ENCODE measurements at places on chromosomes 4 and X.
A peak's percentile ranks its signal among the peaks of the same experiment; 100 is the strongest.

DNA sequence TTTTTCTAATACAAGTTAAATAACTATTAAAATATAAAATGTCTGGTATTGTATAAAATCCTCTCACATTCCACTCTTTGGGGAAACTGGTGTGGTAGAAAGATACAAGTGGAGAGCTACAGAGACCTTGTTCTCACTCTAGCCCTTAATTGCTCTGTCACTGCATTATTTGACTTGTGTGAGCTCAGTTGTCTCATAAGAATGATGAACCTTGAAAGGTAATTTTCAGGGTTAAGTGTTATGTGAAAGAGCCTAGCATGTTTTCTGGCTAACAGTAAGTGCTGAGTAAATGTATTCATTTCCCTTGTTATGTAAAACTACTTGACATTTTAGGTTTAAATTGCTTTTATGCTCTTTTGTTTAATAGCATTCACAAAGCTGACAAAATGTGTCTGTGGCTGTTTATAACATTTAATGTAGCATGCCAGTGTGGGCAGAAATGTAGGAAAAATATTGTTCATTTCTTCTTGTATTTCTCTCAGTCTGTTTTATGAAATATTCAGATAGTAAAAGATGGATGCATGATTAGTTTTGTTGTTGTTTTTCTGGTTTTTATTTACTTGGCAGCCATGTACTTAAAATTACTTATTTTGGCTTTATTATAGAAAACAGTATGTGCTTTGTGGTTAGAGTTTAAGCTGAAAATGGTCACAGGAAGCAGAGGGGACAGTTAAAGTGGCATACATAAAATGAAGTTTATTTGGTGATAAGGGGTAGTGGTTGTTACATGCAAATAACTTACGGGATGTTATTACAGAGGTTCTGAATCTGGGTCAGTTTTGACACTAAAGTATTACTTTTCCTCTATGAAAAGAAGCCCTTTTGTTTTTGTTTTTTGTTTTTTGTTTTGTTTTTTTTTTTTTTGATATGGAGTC is 29.2 kb downstream of the SLAIN2 start:
- DNase-seq: peak; percentile 17

DNA sequence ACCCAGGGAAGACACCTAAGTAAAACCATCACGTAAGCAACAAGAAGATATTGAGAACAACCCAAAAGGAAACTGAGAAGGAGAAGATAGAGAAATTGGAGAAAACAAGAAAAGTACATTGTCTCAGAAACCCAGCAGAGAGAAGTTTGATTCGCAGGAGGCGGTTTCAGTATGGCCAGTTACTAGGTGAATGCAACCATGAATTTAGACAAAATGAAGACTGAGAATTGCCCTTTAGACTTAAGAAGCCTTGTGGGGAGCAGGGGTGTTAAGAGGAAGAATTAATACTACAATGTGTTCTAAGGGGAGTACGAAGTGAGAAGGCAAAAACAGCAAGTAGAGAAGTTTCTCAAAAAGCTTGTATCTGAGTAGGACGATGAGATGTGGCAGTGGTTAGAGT is 229.3 kb upstream of the NEIL3 start:
- no peak for DNase-seq

DNA sequence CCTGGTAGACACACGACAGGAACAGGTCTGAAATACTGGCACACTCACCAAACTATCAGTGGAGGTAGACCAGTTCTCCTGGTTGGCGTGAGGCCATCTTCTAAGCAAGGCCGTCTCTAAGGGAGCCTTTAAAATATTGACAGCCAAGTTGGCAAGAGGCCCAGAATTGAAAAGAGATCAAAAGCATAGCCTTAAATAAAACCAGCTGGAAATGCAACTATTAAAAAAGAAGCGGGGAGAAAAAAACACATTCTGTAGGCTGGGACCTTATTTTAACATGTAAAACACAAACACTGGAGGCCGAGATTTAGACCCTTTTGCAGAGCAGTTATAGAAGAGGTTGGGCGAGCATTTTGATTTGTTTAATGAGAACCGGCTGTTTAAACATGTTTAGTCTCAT is 233.0 kb upstream of the CLNK start:
- no peak for DNase-seq

DNA sequence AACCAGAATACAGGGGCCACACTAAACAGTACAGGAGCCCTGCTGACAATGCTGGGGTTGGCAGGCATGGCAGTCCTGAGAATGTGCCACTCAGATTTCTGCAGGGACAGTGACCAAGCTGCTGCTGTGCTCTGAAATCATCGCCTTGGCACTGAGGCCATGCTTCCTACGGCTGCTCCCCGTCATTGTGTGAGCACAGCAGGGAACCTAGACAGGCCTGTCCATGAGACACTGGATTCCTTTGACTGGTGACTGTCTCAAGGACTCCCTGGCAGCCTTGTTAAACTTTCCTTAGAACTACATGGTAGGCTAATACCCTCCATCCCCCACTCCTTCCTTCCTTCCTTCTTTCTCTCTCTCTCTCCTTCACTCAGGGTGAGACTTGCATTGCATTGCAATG is 111.4 kb downstream of the LUZP4 start:
- no peak for DNase-seq

- no peak for DNase-seq
These were observed 35.1 kb downstream of the C4orf46 start for GRCh38 chr4:158636619-158637018.

DNA sequence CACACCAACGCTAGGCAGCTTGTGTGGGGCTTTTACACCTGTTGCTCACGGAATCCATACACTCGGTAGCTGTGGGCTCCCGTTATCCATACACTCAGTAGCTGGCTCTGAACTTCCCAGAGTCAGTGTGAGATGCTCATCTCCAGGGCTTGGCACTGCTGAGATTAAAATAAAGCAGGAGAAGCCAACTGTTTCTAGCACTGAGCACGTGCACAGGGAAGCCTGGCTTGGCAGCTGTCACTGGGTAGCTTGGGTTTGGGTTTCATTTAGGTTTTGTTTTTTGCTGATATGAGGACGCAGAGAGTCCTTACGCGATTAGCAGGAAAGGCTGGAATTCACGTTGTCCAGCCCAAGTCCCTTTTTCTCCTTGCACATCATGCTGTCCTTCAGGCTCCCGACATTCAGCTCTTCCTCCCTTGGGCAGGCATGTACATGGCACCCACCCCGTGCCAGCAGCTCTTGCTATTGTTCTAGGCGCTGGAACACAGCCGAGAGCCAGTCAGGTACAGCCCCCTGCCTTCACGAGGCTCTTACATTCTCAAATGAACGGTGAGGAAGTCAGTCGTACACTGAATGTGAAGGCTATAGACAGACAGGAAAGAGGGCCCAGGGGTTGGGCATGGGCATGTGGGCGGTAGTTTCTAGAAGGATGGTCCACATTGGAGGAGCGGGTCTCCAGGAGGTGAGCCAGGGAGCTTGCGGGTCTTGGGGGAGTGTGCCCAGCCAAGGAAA is 25.9 kb downstream of the NSG1 start:
- DNase-seq: no peak

- DNase-seq: no peak
These were observed 217.8 kb downstream of the MID1IP1 start for GRCh38 chrX:39019056-39019455.

GRCh38 chr4:128334256-128334655 is 46.6 kb upstream of the PGRMC2 start:
- no peak for DNase-seq

- peak; percentile 30 for DNase-seq
These were observed 45.0 kb downstream of the SLC9A7 start for GRCh38 chrX:46713672-46714490.

- DNase-seq: no peak
These were observed 2.9 kb downstream of the HPGDS start for GRCh38 chr4:94339779-94340178.

DNA sequence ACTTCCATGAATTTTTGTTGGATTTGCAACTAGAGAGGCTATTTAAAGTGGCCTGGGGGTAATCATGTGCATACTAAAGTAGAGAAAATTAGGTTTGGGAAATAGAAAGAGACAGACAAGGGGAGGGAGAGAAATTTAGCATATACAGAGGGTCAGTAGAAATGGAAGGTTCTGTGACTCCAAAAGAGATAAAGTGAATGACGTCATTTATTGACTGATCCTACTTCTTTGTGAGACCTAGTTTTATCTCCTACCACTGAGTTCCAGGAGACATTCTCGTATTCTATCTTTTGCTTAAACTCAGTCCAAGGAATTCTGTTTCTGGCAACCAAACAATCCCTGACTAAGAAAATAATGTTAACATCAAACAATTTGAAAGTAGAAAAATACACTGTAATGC is 42.4 kb upstream of the FREM3 start:
- no peak for DNase-seq

DNA sequence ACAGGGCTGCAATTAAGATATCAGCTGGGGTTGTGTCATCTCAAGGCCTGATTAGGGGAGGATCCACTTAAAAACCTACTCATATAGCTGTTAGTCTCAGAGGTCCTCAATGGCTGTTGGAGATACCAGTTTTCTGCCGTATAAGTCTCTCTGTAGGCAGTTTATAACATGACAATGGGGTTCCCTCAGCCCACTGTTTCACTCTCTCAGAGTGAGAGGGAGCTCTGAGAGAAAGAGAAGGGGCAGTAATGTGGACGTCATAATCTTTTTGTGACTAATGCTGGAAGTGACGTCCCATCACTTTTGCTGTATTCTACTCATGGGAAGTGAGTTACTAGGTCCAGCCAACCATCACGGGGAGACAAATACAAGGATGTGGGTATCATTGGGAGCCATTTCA is 70.3 kb downstream of the STIM2 start:
- no peak for DNase-seq

DNA sequence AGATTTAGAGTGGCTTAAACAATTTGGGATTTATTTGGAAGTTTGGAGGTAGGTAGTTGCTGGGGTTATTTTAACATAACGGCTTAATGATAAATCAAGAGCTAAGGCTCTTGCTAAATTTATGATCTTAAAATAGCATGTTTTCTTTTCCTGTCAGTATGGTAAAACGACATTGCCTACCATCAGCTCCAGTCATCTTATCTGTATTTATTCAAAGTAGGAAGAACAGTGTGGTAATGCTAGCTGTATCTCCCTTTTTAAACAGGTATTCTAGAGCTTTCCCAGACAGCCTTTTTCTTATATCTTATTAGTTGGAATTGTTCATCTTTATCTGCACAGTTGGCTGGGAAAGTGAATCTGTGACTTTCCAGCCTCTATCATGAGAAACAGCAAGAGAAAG is 110.2 kb downstream of the SLC4A4 start:
- DNase-seq: no peak

DNA sequence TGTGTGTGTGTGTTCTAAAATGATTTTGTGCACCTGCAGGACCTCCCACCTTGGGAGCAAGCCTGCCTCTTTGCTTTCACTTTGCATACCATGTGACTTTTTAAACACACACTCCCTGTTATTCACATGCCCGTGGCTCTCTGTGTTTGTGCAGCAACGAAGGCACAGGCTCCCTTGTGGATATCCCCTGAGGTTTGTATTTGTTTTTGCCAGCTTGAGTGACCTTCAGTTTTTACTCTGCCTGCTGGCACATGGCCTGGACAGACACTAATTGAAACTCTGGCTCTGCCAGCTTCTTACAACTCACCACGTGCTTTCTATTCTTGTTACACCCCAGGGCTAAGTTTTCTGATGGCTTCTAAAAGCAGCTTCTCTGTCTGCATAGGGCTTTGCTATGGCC is 885.8 kb downstream of the SH3BGRL start:
- DNase-seq: no peak

- no peak for DNase-seq
These were observed 31.7 kb upstream of the MXRA5 start for GRCh38 chrX:3378156-3378555.

DNA sequence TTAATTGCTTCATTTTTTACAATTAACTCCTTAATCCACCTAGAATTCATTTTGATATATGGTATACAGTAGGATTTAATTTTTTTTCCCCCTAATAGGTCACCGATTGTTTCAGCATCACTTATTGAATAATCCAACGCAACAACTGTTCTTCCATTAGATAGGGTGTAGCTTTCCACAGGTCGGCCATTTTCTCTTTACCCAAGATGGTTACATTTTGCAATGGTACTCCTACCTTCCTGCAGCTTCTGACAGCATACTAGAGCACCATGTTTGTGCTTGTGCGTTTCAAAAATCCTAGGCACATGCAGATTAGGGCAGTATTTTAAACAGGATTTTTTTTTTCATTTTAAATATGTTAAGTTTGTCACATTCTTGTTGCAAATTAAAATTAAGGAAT is 2.3 kb downstream of the LINC00632 start:
- DNase-seq: no peak

GRCh38 chr4:10240691-10241090 is 124.1 kb upstream of the WDR1 start:
- DNase-seq: no peak

DNA sequence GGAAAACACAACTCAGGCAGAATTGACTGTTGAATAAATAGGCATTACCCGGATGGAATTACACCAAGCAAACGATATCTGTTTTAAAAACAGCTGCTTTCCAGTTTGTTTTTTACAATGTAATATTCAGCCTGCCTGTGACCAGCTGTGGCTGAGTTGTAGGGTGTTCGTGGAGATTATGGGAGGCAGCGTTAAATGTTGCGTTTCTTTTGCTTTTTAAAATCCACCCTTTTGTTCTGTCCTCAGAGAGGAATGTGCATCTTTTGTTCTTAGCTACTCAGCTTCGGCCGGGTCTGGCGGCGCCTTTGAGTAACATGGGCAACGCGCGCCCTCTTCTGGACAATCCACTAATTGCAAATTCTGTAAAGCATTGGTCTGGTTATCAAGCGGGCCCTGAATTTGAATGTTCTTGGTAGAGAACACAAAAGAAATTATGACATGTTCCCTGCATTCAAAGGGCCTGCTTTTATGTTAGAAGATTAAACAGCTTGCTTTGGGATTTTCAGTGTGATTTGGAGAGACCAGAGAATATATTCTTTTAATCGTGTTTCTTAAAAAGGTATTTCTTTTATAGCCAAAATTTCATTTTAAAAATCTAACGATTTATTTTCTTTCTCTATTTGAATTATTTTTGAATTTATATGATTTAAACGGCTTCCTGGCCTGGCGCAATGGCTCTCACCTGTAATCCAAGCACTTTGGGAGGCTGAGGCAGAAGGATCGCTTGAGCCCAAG is 76.3 kb upstream of the TRIM2 start:
- DNase-seq: peak; percentile 88

- no peak for DNase-seq
These were observed 241.3 kb downstream of the CFAP299 start for GRCh38 chr4:80576796-80577195.

- DNase-seq: no peak
These were observed 58.1 kb downstream of the TMEM164 start for GRCh38 chrX:110060846-110061537.

- no peak for DNase-seq
These were observed 22.8 kb downstream of the FRAS1 start for GRCh38 chr4:78079726-78080430.

GRCh38 chr4:176963121-176963520 is 170.4 kb upstream of the VEGFC start:
- no peak for DNase-seq

- DNase-seq: peak; percentile 44
These were observed 65.3 kb upstream of the FAM120C start for GRCh38 chrX:54248309-54248708.

DNA sequence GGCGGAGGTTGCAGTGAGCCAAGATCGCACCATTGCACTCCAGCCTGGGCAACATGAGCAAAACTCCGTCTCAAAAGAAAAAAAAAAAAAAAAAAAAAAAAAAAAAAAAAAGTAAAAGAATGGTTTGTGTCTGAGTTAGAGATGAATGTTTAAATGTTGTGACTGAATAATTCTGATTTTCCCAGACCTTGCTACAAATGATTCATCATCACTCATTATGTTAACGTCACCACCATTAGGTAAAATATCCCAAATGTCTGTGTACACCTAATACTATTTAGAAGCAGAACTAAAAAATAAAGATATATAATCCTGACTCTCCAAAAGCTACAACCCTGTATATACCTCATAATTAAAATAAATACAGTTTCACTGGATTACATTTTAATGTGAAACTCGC is 70.8 kb downstream of the HHIP start:
- DNase-seq: no peak

- DNase-seq: no peak
These were observed 1193.7 kb downstream of the RPA4 start for GRCh38 chrX:98077440-98077839.
